Left ventricle myocardium inferior (tissue), 1 donor: ENCODE measurements at places on chromosomes 2 and 18.

DNA sequence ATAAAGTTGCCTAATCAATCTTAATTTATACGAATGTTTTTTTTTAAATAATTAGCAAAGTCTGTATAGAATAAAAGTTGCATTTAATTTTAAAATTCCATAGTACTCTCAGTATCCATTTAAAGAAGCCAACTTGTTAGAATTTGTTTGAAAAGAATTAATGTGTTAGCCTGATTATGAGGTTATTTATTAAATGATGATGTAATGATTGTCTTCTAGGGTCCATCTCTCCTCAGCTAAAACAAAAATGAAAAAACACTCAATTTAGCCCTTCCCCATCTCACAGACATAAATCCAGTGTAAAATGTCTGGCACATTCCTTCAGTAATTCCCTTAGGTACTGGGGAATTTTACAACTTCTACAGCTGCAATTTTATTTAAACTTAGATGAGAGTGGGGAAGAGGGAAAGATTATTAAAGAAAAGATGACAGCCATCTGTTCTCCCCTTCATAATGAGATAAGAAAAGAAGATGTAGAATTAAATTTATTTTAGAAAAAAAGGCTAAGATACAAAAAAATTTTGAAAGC lies 68.6 kb downstream of the BARD1 start:
- no peak for DNase-seq

DNA sequence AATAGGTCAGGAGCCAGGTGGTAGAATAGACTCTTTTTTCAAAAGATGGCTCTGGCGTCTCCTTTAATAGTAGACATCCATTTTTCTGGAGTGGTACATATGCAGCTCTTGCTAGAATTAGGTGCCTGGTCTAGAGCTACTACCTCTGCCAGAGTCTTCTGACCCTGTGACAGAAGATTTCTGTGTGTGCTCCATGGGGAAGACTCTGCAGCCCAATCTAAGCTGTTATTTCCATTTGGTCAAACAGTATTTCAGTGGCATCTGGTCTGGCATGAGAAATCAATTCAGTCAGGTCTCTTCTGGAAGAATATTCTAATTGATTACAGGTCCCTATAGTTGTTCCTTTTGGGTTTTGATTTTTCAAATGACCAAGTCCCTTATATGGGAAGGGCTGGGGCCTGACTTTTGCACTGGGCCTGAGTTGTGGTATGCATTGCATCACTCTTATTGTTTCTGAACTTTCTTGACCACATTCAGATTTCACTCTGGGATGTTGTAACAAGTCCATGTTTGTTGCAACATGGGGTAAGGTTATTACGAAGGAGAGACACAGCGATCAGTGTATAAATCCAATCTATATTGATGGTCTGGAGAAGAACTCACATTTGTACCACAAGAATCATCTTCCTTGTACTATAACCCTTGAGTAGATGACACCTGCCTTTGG lies 12.1 kb downstream of the MXD1 start:
- no peak for DNase-seq

DNA sequence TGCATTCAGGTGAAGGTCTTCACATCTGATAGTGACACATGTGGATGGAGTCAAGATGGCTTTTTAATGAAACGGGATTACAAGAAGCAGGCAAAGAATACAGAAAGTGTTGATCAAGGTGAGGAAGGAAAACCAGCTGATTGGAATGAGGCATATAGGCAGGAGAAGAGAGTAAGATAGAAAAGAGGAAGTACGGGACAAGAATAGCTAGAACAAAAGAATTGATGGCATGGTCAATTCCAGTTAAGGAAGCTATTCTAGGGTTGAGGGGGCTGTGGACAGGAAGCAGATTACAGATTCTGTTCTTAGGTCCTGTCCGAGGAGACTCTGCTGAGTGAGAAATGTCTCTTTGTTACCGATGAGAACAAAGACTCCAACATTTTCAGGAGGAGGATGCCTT lies 13.2 kb upstream of the NCK2 start:
- DNase-seq = no peak

- no peak for DNase-seq
Measured at GRCh38 chr2:4518596-4518995, 815.2 kb downstream of the DCDC2C start.

DNA sequence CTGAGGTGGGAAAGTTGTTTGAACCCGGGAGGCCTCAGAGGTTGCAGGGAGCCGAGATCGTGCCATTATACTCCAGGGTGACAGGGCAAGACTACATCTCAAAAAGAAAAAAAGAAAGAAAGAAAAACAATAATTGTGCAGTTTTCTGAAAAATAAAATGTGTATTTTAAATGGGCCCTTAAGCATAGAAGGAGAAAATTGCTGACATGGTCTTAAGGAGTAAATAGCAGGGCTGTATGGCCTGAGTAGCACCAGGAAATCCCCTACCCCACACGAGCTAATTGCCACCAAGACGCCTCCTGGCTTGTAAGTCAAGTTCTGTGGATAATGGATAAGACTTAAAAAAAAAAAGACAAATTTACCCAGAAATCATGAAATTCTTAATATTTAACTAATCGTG lies 271.4 kb upstream of the NCKAP5 start:
- no peak for DNase-seq

DNA sequence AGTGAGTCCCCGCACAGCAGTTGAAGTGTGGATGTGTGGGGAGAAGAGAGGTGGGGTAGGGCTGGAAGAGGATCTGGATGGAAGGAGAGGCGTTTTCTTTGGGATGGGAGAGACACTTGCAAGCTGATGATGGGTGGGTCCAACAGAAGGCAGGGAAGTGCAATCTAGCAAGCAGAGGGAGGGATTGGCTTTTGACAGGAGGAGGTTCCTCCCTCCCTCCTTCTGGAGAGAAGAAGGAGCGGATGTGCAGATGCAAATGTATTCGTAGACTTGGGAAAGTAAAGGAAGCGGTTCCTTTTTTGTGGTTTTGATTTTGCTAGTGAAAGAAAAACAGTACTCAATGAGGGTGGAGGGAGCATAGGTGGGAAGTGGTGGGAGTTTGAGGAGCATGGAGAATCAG lies 48.9 kb downstream of the LAMA3 start:
- DNase-seq = no peak

DNA sequence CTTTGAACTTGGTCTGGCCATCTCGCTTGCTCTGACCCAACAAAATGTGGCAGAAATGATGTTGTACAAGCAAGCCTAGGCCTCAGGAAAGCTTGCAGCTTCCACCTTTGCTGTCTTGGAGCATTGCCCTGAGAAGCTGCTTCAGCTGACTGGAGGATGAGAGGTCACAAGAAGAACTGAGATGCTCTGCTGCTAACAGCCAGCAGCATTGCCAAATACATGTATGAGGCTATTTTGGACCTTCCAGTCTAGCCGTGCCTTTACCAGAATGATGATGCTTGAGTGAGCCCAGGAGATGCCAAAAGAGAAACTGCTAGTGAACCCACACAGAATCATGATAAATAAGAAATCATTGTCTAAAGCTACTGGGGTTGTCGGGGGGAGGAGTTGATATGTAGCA lies 13.2 kb upstream of the ITGAV start:
- no peak for DNase-seq

GRCh38 chr2:128544321-128545037 lies 225.8 kb upstream of the HS6ST1 start:
- DNase-seq = no peak

GRCh38 chr2:11285499-11285898 lies 58.9 kb downstream of the ROCK2 start:
- DNase-seq = no peak

DNA sequence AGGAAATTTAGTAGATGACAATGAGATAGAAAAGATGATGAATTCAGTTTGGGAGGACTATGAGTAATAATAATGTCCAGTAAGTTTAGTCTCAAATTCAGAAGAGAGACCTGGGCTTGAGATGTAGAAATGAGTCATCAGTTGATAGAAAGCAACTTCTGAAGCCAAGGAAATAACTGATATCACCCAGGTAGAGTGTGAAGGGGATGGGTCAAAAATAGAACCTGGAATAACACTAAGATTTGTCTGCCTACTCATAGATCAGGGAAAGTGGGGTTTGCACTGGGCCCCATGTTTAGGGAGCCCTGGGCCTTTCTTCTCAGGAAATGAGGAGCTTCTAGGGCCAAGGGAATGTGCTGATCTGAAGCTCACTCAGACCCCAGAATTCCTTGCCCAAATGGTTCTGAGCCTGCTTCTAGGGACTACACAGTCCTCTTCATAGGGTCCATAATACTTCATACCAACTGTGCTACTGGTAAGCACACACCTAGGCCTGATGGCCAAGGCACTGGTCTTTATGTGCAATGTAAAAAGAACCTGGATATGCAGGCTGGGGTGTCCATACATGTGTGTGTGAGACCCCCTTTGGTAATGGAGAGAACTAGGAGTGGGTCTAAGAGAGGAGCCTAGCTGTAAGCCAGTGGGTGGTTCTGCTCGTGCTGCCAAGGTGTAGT lies 141.2 kb downstream of the IKZF2 start:
- no peak for DNase-seq

DNA sequence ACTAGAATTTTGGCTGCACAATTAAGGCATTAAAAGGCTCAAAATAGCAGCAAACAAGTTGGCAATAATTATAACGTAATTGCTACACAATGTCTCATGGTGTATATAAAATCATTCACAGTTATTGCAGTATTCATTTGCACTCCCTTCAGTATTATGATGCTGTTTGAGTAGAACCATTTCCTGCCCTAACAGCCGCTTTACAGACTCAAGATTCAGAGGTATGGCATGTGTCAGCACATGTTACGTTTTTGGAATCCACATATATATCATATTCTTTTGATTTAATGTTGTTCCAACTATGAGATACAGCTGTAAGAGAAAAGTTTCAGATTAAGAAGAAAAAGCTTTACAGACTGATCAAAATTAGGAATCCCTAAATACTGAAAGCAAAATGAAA lies 56.3 kb upstream of the NCKAP5 start:
- no peak for DNase-seq

- no peak for DNase-seq
Measured at GRCh38 chr2:68925295-68925896, 27.3 kb downstream of the GKN2 start.

DNA sequence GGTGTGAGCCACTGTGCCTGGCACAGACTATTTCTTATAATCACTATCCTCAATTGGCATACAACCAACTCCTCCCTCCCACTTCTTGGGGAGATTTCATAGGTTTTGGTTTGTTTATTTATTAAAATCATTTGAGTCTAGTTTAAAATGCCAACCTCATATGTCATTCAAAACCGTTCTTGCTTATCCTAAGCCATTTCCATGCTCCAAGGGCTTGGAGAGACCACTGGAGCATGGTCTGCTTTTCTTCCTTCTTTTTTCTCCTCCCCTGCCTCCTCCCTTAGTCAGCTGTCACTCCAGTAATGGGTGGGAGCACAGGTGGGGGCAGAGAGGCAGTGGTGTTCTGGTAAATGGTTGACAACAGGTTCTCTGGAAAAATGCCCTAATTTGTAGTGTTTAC lies 20.4 kb upstream of the KCNS3 start:
- DNase-seq = no peak

GRCh38 chr2:142104134-142104758 lies 26.6 kb downstream of the LRP1B start:
- no peak for DNase-seq

DNA sequence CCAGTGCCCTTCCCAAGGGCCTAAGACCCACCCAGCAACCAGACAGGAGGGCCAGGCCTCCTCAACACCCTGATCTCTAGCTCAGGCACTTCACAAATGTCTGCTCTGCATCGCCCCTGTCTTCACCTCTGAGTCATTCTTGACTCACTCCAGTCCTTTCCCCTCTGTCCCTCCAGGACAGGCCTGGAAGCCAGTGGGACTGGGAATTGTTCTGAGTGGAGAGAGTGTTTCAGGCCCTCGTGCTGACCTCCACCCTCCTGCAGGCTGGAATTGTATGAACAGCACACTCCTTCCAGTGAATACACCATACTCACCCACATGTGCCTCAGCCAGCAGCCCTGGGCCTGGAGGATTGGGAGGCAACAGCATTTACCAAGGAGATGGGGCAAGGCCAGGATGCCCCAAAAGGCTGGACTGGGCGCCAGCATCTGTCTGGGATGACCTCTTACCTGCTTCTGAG lies 304.2 kb downstream of the CYP26B1 start:
- peak; percentile 29 for DNase-seq

- DNase-seq = no peak
Measured at GRCh38 chr2:217790195-217790594, 212.6 kb downstream of the TNS1 start.

DNA sequence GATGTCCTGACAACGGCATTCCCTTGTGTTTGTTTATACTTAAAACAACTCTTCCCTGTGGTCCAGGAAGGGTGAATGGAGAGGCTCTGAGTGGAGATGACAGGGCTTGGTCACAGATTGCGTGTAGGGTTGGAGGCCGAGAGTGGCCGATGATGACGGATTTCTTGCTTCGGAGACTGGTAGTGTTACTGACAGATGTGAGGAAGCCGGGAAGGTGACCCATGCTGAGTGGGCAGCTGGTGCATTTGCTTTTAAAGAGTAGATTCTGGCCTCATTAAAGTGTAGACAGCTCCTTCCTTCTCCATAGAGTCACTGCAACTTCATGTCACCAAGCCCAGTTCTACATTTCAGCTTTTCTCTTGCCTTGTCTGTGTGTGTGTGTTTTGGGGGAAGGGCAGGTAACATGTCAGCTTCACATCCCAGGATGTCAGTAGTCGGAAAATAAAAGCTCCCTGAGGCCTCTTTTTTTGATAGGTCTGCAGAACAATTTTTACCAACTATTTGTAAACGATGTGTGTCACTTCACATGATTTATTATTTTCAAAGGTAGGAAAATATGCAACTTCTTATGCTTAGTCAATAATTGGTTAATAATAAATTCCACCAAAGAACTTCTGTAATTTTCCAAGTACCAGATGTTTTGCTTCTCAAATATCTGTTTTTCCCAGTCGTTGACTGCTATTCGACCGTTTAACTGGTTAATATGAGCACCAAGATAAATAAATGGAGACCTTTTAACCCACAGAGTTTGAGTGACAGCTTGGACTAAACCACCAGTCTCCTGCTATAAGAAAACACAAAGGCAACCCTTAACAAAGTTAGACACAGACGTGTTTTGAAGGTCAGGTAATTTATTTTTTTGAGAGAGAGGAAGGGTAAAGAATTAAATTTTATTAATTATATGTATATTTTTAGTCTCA lies 436.9 kb downstream of the SLC4A3 start:
- DNase-seq = no peak
